ENCODE measurements at places on chromosomes 4 and X.

- no peak for DNase-seq
Measured at GRCh38 chr4:137015426-137016409, 516.6 kb downstream of the PCDH18 start.

DNA sequence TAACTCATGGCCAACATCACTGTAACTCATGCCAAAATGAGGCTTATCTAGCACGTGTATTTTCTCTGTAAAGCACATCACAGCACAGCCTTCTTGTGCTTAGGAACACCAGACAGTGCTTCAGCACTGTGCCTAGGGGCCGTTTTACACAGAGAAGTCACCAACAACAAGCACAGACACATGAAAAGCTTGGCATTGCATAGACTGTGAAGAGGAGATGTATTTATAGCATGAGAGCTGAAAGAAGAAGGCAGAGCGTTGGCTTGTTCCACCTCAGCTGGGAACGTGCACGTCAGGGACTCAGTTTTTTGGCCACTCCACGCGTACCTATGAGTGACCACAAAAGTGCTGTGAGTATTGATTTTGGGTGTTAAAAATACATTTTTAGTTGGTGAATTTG lies 116.3 kb upstream of the SFRP2 start:
- DNase-seq = no peak

GRCh38 chr4:21514022-21514694 lies 434.4 kb downstream of the KCNIP4 start:
- DNase-seq = no peak

GRCh38 chr4:110793890-110794554 lies 171.1 kb upstream of the PITX2 start:
- DNase-seq = no peak

DNA sequence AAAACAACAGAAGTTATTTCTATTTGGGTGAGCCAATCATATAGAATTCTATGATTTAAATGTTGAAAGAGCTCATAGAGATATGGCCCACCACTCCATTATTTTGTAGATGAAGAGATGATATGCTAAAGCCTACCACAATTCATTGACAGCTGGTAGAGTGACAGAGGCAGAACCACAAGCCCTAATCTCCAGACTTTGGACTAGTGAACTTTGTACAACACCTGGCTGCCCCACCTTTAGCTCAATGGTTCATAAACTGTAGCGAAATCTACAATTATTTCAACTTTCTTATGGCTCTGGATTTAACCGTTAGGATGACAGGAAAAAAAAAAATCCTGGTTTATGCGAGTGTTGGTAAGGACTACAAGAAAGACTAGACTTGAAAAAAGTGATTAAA lies 50.9 kb downstream of the PRKG2 start:
- DNase-seq = no peak

DNA sequence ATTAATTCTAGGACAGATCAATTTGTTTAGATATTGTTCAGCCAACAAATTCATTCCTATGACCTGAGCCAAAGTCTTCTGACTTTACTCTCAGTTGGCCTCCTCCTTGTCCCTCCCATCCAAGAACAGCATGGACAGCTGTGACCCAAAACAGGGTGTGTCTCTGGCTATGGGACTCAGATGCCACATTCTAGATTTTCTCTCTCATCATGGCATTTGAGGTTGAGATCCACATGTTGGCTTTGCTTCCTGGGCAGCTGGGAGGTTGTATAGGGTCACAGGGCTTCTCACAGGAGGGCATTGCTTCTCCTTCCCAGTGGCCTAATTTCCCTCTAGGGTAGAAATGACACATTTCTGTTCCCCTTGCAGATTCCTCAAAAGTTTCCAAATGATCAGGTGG lies 22.6 kb upstream of the EGF start:
- no peak for DNase-seq

DNA sequence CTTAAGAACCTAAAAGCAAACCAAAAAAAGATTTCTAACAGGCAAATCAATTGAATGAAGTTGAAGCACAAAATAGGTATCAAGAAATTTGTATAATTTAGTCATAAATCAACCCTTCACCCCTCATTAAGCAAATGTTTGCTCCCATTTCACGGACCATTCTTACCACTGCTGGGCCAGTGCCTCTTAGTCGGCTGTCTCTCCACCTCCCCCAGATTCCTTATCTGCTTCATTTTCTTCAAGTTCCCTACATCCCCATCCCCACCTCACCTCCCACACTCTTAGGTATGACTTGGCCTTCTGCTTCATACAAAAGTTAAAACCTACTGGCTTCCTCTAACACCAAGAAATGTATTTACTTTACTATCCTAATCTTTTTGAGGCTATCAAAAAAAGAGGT lies 11.8 kb downstream of the AASDH start:
- DNase-seq = no peak

DNA sequence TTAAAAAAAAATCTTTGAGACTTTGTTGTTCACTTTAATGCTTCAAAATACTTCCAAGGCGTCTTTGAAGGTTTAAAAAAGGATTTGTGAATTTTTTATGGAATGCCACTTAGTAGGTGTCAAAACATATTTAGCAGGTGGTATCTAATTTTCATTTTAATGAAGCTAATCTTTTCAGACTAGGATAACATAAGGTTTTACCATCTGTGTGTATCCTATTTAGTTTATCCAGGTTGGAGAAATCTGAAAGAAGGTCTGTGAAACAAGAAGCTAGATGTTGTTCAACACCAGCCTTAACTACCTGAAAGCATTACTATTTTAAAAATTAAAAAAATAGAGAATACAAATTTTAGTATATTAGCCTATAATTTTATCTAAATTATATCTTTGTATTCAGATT lies 193.4 kb downstream of the GRID2 start:
- DNase-seq = no peak

GRCh38 chrX:112056886-112057285 lies 25.7 kb downstream of the TRPC5 start:
- no peak for DNase-seq
